ENCODE measurements at places on chromosomes 2 and 18.

- no peak for DNase-seq
These were observed 39.0 kb downstream of the OLA1 start for GRCh38 chr2:174209325-174209724.

DNA sequence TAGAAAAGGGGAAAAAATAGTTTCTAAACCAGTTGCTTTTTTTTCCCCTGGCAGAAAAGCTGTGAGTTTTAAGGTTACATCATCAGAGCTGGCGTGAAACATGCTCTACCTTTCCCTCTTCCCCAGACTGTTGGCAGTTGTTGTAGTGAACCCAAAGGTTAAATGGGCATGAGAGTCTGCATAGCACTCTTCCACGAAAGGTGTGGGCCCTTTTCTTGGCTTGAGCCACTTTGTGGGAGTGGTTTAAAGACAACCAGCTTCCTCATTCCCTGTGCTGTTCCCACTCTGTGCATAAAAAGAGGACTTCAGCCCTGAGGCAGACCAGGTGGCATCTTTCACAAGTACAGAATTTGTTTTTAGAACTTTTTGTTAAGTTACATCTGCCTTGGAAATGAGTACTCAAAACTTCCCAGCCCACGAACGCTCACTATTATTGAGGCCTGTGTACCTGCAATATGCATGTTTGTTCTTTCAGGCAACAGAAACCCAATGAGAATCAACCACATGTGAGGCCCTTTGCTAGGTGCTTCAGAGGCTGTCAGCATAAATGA lies 243.8 kb downstream of the BABAM2 start:
- no peak for DNase-seq

DNA sequence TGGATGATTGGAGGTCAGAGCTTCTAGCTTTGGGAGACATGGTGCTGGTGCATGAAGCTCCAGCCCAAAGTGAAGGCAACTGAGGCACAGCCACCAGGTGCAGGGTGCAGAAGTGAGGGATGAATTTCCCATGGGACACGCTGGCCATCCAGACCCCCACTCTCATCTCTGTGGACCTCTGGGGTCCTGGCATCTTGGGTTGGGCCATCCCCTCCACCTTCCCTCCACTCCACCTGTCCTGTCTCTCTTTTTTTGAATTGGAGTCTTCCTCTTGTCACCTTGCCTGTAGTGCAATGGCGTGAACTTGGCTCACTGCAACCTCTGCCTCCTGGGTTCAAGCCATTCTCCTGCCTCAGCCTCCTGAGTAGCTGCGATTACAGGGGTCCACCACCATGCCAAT lies 3.4 kb downstream of the NGEF start:
- DNase-seq, result no peak

GRCh38 chr18:12333506-12334290 lies 25.7 kb downstream of the TUBB6 start:
- no peak for DNase-seq

GRCh38 chr2:202411097-202411496 lies 35.0 kb downstream of the BMPR2 start:
- DNase-seq, result no peak

- no peak for DNase-seq
These were observed 85.1 kb downstream of the DTNA start for GRCh38 chr18:34795070-34795732.

DNA sequence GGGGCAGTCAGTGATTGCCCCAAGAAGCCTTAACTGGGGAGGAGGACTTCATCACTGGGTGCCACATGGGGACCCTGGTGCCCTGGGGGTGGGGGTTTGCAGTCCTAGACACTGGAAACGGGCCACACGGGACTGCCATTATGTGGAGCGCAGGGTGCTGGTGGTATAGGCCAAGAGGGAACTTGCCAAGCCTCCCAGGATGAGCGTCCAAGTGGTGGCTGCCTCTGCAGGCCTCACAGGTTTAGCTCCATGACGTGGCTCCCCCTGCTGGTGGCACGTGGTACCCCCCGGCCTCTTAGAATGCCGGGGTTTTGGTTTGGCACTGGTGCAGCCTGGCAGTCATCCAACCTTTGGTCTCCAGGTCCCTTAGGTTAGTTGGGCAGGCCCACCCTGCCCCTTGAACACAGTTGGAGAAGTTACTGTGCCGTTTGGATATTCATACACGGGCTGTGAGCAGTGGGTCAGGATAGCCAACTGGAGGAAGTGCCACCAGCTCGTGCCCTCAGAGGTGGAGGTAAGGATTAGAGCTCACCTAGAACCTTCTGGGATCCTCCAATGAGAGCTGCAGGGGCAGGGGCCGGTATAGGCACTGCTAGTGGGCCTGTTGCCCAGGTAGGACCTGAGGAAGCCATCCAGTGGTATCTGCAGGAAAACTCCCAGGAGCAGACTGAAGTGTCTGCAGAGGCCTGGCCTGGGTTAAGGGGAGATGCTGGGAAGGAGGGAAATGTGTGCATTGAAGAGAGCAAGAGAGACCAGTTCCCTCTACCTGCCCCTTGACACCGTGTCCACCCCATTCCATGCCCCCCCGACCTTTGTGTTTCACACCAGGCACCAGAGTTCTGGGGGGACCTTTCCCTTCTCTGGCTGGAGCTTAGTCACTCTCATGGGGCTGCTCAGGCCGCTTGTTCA lies 5.7 kb downstream of the PTMA start:
- peak; percentile 90 for DNase-seq

DNA sequence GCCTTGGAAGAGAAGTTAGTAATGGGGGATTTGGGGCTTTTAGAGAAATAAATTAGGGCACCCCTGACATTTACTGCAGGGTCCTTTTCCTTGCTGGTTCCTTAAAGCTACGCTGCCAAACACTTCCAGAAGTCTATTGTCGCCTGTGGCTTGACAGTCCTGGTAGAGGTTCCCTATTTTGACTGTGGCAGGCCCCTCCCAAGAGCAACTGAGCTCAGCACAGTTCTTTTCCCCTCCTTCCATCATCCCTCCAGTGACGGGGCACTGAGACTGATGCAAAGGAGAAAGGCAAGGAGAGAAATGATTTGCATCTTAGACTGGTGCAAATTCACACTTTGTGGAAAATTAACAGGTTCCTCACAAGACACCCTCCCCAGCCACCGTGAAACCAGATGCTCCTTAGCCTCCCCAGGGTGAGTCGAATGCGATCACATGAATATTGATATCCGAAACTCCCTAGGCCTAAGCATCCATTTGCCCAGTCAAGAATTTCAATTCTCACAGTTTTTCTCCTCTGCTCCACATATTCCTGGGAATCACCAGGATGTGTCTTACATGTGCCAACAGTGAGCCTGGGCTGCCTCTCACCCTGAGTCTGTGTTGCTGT lies 45.4 kb downstream of the RABL2A start:
- peak; percentile 48 for DNase-seq

GRCh38 chr18:78021196-78021595 lies 771.5 kb downstream of the GALR1 start:
- peak; percentile 70 for DNase-seq

DNA sequence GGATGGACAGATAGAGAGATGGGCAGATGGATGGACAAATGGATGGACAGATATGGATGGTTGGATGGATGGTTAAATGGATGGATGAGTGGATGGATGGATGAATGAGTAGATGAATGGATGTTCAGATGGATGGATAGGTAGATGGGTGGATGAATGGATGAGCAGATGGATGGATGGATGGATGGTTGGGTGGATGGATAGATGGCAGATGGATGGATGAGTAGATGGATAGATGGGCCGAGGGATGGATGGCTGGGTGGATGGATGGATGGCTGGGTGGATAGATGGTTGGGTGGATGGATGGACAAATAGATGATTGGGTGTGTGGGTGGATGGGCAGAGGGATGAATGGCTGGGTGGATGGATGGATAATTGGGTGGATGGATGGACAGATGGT lies 98.9 kb upstream of the OTOS start:
- DNase-seq, result no peak

DNA sequence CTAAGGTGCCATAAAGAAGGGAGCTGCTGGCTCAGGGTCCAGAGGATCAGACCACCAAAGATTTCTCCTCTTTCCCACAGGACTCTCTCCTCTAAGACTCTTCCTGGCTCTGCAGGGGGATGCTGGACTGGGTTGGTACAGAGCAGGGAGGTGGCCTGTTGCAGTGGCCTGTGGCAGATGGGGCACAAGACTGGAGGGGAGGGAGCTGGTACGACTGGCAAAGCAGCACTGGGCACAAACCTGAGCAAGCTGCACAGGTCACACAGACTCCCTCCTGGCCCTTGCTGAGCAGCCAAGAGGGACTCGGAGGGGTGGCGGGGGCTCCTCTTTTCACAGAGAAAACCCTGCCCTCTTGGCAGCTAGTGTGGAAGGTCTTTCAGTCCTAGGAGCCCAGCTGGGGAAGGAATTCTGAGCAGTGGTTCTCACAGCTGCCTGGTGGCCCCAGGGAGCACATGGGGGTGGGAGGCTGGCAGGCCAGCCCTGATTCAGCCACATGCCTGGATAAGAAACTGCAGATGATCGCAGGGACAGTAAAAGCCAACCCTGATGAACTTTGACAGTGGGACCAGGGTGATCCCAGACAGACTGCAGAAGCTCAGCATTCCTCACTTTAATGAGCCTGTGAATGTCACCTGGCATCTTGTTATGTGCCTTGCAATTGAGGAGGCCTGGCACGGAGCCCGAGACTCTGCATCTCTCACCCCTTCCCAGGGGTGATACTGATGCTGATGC lies 32.5 kb upstream of the ACAA2 start:
- DNase-seq, result peak; percentile 52

DNA sequence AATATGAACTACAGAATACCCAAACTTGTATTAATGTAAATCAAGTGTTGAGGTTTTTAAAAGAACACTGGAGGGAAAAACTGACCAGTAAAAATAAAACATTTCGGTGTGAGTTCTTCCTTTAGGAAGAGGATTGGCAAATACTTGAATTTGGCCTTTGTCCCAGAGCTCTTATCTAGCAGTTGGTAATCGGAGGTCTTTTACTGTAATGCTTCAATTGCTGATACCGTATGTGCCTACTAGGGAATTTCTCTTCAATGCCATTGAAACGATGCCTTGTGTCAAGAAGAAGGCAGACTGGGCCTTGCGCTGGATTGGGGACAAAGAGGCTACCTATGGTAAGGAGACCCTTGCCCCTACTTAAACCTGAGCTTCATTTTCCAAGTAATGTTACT lies 4.1 kb downstream of the RRM2 start:
- DNase-seq, result no peak

GRCh38 chr2:83705146-83705545 lies 753.9 kb downstream of the SUCLG1 start:
- DNase-seq, result no peak

GRCh38 chr18:33446604-33447003 lies 6.1 kb upstream of the CCDC178 start:
- no peak for DNase-seq

DNA sequence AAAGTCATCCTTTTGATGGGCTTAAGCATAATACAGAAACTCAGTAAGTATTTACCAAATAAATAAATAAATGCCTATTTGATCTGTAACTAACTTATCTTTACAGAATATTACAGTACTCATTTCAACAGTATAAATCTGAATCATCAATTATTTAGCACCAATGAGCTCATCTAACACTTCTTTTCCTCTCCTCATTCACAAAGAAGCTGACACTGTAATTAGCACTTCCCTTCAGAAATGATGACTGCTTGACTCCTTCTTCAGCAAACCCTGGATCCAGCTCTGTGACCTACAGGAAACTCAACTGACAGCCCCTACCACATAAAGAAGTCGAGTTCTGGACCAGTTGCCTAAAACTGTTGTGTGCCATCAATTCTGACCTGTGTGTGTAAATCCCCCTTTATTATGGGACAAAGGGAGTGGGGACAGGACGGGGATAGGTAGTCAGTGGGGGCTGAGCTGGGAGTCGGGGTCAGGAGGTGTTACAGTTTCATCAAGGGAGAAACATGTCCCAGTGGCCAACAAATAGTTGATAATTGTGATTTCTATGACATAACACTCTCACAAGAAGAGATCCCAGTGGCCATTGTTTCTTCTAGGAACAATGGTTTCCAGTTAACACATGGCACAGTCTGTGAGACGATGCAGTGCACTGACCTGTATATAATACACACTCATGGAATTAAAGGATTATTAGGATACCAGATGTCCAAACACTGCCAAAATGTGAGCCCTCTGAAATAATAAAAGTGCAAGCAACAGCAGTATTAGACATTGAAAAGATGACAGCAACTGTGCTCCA lies 68.7 kb downstream of the STK39 start:
- DNase-seq, result no peak

- DNase-seq, result peak; percentile 42
These were observed 5.9 kb downstream of the KCNG2 start for GRCh38 chr18:79803611-79804051.

GRCh38 chr2:200226451-200227426 lies 79.8 kb upstream of the SPATS2L start:
- no peak for DNase-seq

- DNase-seq, result peak; percentile 79
These were observed at the start of gene LYPD1 for GRCh38 chr2:132669908-132670495. TSS of gene LYPD1 (minus strand) at chr2:132670205. CDS start at chr2:132669932, 273 bp downstream.

DNA sequence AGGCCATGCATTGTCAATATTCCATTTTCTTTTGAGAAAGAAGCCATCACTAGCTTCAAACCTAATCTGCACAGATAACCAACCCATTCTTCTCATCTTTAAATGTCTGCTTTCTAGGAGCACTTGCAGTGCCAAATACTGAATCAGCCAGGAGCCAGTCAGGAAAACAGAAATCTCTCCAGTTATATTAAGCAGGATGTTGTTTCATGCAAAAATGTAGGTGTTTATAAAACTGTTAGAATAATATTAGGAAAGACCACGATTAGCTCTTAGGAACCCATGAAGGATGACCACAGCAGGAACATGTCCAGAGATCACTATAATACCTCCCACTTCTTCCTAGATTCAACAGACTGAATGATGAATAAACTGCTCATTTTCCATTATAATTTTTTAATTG lies 86.0 kb downstream of the TTC32 start:
- DNase-seq, result no peak

- no peak for DNase-seq
These were observed 57.3 kb upstream of the ZDBF2 start for GRCh38 chr2:206217166-206217565.

DNA sequence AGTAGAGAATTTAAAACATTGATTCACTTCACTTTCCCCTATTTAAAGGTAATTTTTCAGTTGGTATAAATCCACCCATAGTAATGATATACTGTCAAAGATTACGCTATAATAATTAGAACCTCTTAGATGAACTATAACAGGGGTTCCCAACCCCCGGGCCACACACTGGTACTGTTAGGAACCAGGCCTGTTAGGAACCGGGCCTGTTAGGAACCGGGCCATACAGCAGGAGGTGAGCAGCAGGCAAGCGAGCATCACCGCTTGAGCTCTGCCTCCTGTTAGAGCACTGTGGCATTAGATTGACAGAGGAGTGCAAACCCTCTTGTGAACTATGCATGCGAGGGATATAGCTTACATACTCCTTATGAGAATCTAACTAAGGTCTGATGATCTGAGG lies 34.0 kb upstream of the CD302 start:
- no peak for DNase-seq

DNA sequence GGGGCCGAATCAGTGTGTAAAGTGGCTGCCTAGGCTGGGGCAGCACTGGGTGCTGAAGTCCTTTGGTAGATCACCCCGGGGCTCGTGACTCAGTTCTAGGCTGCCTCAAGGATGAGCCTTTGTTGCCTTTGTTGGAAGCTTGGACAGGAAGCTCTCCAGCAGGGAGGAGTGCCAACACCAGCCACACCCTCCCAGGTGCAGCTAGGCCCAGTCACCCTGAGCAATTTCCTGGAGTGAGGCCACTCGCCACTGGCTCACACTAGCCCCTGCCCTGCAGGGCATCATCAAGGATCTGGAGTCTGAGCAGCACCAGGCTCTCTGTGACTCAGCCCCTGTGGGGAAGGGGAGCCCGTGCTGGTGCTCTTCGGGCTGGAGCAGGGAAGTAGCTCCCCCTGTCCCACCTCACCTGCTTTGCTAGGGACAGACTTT lies 6.7 kb upstream of the SDC1 start:
- DNase-seq, result peak; percentile 85

GRCh38 chr2:106201661-106202060 lies 7.6 kb upstream of the UXS1 start:
- DNase-seq, result no peak
